C1 segment of cervical spinal cord (tissue), 14 donors: ENCODE measurements at places on chromosomes 1 and 21.

- no peak for DNase-seq
These were observed 37.3 kb downstream of the CDC42 start for GRCh38 chr1:22089787-22090186.

DNA sequence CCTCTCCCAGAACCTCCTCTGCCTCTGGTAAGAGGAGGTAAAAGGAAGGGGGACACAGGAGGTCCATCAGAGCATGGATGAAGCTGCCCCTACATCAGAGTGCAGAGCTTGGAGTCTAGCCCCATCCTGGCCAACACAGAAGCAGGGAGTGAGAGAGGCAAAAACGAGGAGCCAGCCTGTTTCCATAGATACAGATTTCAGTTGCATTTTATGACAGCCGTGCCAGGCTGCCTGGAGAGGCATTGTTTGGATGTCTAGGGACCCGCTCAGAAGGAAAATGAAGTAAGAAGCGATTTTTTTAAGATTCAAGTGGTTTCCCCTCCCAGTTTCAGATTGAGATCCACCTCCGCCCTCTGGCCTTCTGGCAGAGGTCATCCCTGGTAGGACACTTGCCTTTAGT is 11.5 kb upstream of the GJA8 start:
- no peak for DNase-seq

GRCh38 chr1:26832249-26832960 is 5.9 kb downstream of the ZDHHC18 start:
- DNase-seq = no peak

DNA sequence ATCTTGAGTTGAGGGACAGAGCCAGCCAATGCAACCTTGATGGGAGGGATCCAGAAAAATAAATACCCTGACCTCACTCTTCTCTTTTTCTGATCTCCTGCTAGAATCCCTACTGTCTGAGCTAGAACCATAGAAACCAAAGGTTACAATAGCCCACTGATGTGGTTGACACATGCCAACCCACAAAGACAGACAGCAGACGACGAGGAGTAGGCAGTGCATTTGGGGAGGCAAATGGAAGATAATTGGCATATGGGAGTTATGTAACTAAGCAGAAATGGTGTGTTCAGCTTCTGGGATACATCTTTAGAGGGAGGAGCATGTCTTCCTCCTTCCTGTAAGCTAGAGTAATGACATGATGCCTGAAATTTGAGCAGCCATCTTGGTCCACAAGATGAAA is 171.7 kb upstream of the FGGY start:
- DNase-seq = no peak

DNA sequence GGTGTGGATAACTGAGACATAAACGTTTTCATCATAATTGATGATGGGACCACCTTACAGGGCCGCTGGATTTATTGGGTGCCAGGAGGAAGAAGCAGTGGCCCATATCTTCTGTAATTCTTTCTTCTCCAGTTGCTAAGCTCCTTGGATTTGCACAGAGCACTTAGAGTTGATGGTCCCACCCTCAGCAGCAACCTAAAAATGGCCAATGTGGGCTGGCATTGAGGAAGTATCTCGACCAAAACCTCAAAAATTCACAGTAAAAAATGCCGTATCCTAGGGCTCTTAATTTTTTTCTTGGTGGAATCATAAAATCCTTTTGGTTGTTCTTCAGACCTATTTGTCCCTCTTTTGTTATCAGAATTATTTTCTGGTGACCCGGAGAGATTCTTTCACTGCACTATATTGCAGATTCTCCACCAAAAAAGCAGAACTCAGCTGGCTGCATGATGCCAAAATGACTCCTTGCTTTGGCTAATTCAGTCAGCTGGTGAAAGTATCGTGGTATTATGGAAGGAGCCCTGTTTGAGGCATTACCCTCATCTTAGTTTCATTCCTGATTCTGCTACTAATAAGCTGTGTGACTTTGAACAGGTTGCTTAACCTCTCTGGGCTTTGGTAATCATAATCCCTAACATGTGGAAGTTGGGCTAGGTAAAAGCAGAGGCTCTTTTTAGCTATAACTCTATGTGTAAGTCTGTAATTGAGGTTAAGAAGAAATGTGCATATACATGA is 27.6 kb downstream of the KIRREL1 start:
- DNase-seq = no peak

DNA sequence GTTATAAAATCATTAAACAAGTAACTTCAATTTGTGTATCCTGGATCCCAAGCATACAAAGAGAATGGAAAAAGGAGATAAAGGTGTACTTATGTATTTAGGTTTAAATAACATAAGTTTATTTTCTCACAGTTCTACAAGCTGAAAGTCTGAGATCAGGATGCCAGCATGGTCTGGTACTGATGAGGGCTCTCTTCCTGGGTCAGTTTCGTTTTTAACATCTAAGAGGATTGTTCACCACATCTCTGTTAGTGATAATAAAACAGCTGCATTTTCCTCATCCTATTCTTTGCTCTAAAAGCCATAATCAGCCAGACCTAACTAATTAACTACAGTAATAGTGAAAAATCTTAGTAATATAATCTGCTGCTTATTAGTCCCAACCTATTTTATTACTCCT is 5.2 kb downstream of the EGLN1 start:
- DNase-seq = no peak

DNA sequence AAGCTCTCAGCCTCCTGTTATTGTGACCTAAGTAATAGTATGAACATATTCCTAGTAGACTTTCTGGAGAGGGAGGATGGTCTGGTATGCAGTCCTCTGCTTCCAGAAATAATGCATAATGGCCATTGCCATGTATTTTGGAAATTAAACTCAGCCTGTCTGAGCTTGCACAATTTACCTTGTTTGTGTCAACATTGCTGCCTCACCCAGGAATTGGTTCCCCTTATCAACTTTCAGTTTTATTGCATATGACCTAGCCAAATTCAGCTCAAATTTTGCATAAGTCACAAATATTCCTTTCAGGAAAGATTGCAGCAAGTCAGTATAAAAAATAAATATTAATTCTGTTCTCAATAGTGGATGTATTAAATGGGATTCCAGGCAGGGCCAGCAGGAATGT is 101.9 kb upstream of the SLC5A9 start:
- no peak for DNase-seq

DNA sequence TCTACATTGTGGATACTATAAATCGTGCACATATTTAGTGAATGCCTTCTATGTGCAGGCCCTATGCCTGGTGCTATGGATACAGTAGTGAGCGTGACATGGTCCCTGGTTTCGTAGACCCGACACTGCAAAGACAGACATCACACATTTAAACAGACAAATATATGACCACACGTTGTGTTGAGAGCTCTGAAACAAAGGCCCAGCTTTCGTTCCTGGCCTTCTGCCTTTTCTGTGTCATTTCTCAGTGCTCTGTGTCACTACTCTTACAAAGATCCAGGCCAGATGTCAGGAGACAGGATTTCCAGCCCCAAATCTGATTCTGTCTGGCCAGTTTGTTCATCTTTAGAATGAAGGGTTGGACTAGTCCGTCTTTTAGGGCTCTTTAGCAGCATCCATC is 19.3 kb upstream of the TRABD2B start:
- DNase-seq = no peak

- DNase-seq = no peak
These were observed 98.3 kb downstream of the COQ8A start for GRCh38 chr1:227038401-227038800.

- no peak for DNase-seq
These were observed 94.9 kb downstream of the MRPL39 start for GRCh38 chr21:25512095-25513081.
